ENCODE measurements at places on chromosomes 1 and 21.

DNA sequence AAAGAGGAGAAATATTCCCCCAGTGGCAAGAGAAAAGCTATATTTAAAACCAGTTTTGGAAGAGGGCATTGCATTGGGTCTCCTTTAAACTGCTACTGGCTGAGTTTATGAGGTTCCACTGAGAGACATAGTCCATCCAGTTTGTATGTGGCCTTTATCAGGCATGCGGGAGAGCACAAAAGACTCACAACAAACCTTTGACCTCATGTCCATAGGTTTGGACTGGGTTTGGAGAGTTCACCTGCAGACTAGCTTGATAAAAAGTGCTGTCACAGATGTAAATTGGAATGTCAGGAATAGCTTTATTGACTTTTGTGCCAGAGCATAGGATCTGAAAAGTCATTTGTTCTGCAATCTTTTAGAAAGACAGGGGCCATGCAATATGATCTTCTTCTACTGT, 131.0 kb upstream of the NRIP1 start:
- DNase-seq: no peak
- H3K27ac ChIP-seq: no peak overlapping the region
- H3K36me3 ChIP-seq: no peaks in the 10 kb centered on the region

DNA sequence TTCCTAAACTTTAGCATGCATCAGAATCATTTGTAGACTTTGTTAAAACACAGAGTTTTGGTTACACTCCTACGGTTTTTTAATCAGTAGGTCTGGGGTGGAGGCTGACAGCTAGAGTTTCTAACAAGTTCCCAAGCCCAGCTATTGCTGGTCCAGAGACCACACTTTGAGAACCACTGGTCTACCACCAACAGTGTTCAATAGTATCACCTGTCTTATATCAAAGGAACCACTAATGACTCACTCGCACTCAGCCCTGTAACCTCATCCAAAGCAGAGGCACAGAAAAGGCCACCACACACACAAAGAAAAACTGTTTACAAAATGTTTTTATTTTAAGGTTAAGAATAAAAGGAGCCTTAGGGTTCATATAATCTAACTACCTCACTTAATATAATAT, 68.7 kb downstream of the HIVEP3 start:
- no peak for DNase-seq
- no peak overlapping the region for H3K27ac ChIP-seq
- H3K27me3 ChIP-seq: no peaks in the 10 kb centered on the region

DNA sequence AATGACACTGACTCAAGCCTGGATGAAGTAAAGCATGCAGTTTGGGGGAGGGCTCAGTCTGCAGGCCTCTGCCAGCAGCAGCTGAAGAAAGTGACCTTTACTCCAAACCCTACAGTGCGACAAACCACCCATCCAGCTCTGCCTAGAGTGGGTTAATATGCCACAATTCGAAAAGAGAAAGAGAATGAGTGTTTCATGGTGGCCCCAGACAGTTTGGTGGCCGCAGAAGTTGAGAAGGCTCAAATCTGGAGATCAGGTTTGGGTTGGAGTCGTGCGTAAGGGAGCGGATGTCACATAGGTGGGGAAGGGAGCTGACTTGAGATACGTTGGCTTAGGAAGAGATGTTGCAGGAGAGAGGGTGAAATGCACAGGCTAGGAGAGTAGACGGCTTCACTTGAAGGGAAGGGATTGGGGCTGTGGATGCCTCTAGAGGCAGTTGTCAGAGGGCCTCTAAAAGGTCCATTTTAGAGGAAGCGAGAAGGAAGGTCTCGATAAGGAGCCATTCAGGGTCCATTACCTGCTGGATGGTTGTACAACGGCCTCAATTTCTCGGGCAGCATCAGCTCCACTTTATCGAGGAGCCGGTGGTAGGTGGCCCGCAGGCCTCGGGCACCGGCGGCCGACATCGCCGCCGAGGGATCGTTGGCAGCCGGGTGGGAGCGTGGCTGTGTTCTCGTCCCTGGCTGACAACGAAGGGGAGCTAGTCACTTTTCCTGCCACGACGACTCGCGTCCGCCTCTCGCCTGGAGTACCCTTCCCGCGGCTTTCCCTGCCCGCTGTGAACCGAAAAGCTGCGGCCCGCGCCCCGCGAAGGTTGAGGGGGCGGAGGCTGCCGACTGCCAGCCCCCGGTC, 1.0 kb upstream of the DCAF6 start:
- H3K36me3 ChIP-seq: no peaks in the 10 kb centered on the region
- peaks cover 4% of the 10 kb centered on the region for H3K4me1 ChIP-seq
- DNase-seq: no peak
- H3K27me3 ChIP-seq: no peaks in the 10 kb centered on the region
- H3K4me3 ChIP-seq: peak overlapping the region; percentile 95

GRCh38 chr1:1199961-1200875, 6.2 kb downstream of the TNFRSF18 start:
- H3K4me3 ChIP-seq: no peak overlapping the region
- no peak overlapping the region for H3K27ac ChIP-seq
- H3K36me3 ChIP-seq: no peaks in the 10 kb centered on the region

DNA sequence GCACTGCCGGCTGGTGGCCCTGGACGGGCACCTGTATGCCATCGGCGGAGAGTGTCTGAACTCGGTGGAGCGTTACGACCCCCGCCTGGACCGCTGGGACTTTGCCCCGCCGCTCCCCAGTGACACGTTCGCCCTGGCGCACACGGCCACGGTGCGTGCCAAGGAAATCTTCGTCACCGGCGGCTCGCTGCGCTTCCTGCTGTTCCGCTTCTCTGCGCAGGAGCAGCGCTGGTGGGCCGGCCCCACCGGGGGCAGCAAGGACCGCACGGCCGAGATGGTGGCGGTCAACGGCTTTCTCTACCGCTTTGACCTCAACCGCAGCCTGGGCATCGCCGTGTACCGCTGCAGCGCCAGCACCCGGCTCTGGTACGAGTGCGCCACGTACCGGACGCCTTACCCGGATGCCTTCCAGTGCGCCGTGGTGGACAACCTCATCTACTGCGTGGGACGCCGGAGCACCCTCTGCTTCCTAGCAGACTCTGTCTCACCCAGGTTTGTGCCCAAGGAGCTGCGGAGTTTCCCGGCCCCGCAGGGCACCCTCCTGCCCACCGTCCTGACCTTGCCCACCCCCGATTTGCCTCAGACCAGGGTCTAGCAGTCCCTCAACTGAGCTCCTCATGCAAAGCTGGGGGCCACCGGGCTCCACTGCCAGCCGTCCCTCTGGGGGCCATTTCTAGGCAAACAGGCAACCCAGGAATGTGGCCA, 2.1 kb downstream of the KLHDC7A start:
- no peaks in the 10 kb centered on the region for H3K27me3 ChIP-seq
- H3K36me3 ChIP-seq: no peaks in the 10 kb centered on the region
- no peak overlapping the region for H3K27ac ChIP-seq

- H3K27me3 ChIP-seq: no peaks in the 10 kb centered on the region
- DNase-seq: no peak
- H3K4me3 ChIP-seq: no peak overlapping the region
- no peak overlapping the region for H3K27ac ChIP-seq
- H3K4me1 ChIP-seq: no peaks in the 10 kb centered on the region
These were observed 80.3 kb upstream of the DMRTA2 start for GRCh38 chr1:50503515-50503914.

DNA sequence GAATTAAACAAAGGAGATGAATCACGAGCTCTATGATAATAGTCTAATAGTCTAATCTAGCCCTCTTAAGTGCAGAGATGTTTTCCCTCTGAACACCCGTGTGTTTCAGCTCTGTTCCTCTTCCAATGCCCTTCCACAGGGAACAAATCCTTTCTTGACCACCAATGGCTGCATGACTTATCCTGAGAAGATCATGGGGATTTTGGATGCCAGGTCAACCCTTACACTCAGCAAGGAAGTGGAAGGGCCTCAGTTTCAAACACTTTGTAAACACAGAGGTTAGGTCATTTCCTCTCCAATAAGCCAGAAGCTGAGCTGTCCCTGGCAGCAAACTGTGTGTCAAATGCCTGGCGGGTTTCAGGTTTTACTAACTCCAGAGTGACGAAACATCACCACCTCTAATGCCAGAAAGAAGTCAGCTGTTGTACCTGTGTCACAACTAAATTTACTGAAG, 200.0 kb downstream of the GABPA start:
- no peaks in the 10 kb centered on the region for H3K36me3 ChIP-seq
- DNase-seq: peak; percentile 75
- H3K27ac ChIP-seq: peak overlapping the region; percentile 48
- H3K27me3 ChIP-seq: no peaks in the 10 kb centered on the region
- no peak overlapping the region for H3K4me3 ChIP-seq

DNA sequence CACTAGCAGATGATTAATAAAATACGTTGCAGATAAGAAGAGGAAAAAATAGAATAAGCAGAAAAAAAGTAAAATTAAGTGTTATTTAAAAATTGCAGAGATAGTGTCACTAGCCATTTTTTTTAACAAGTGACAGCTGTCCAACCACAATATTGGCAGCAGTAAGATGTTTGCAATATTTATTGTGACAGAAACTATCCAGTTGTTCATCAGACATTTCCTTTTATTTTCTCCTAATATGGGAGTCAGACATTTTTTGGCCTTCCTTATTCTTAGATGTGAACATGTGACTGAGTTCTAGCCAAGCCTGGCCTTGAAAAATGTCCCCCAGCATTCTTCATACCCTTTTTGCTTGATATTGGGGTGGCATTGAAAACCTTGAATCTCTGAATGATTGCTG, 3.4 kb upstream of the SPAG17 start:
- H3K27me3 ChIP-seq: peaks cover 4% of the 10 kb centered on the region
- no peaks in the 10 kb centered on the region for H3K36me3 ChIP-seq
- H3K4me3 ChIP-seq: no peak overlapping the region
- H3K4me1 ChIP-seq: no peaks in the 10 kb centered on the region
- H3K27ac ChIP-seq: no peak overlapping the region
- DNase-seq: no peak

- H3K4me3 ChIP-seq: no peak overlapping the region
- no peaks in the 10 kb centered on the region for H3K36me3 ChIP-seq
- no peaks in the 10 kb centered on the region for H3K4me1 ChIP-seq
- no peak for DNase-seq
- H3K27me3 ChIP-seq: no peaks in the 10 kb centered on the region
These were observed 356.4 kb upstream of the KAZN start for GRCh38 chr1:14242123-14242522.

DNA sequence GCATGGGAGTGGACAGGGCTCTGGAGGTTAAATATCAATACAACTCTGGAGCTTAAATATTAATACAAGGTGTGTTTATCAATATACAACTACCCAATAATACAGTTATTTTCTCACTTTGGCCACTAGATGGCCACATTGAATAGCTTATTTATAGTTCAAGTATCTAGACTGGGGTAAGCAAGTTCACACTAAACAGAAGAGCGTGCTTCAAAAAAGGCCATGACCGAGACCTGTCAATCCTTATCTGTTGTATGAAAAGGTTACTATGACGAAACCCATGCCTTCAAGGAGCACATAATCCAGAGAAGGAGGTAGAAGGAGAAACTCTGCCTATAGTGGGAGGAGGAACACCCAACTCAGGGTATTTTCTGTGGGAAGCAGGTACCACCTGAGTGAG, 29.1 kb downstream of the CHML start:
- H3K27ac ChIP-seq: no peak overlapping the region
- H3K27me3 ChIP-seq: no peaks in the 10 kb centered on the region
- DNase-seq: peak; percentile 79
- H3K4me3 ChIP-seq: no peak overlapping the region
- H3K4me1 ChIP-seq: peaks cover 22% of the 10 kb centered on the region

DNA sequence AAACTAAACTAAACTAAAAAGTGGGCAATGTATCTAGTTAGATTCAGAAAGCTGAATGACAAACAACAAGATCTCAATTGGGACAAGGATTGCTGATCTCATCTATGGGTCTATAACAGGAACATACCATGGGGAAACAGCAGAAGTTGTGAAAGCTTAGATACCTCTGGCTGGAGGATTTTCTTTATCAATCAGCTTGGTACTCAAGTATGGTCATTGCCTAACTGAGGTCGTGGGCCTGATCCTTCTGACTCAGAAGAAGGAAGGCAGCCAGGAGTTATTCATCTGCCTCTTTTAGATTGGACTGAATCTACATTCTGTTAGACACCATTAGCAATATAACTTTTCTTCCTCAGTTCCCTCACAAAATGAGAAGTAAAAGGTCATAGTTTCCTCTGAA, 39.7 kb downstream of the DNTTIP2 start:
- H3K27me3 ChIP-seq: no peaks in the 10 kb centered on the region
- peaks cover 5% of the 10 kb centered on the region for H3K4me1 ChIP-seq
- H3K36me3 ChIP-seq: no peaks in the 10 kb centered on the region
- no peak overlapping the region for H3K4me3 ChIP-seq
- H3K27ac ChIP-seq: no peak overlapping the region

GRCh38 chr1:198713081-198713480, 74.2 kb downstream of the PTPRC start:
- no peaks in the 10 kb centered on the region for H3K27me3 ChIP-seq
- H3K27ac ChIP-seq: no peak overlapping the region
- peaks cover 3% of the 10 kb centered on the region for H3K36me3 ChIP-seq
- H3K4me1 ChIP-seq: no peaks in the 10 kb centered on the region

DNA sequence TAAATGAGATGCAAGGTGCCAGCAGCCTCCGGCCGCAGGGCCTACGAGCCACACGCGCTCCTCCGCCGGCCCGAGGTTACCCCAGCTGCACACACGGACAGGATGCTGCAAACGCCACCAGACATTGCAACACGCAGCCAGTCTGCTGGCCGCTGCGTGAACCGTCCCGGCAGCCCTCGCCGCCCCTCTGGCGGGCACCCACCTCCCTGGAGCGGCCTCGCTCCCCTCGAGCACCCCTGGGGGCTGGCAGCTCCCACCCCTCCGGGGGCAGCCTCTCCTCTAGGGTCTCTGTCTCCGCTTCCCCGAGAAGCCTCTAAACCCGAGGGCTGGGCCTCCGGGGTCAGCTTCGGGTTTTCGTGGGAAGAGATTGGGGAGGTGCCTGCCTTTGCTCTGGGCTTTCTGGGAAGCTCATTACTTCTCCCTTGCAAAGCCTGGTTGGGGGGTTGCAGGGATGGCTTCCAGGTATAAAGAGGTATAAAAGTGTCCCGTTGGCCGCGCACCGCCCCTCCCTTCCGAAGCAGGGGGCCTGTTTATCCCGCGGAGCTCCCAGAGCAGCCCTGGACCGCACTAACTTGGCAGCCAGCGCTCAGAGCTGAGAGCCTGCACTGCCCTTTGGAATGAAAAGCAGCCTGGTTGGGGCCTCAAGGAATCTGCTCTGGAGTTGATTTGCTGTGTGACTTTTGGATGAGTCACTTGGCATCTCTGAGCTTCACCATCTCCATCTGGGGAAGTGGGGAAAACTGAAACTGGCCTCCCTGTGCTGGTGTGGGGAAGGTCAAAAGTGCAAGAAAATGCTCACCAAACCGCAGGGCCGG, 21.8 kb downstream of the DHRS3 start:
- H3K4me3 ChIP-seq: peak overlapping the region; percentile 46
- DNase-seq: peak; percentile 95
- peaks cover 96% of the 10 kb centered on the region for H3K4me1 ChIP-seq
- H3K27me3 ChIP-seq: no peaks in the 10 kb centered on the region
- peak overlapping the region; percentile 82 for H3K27ac ChIP-seq
- no peaks in the 10 kb centered on the region for H3K36me3 ChIP-seq

- H3K36me3 ChIP-seq: no peaks in the 10 kb centered on the region
- H3K27me3 ChIP-seq: no peaks in the 10 kb centered on the region
- no peak for DNase-seq
These were observed 31.9 kb downstream of the MTARC1 start for GRCh38 chr1:220818421-220819173.
